ENCODE measurements at places on chromosomes 12 and 14. TPM values are rescaled to one million over a fixed set of nuclear protein-coding genes. Genes with fewer than 3 reads are reported as not detected.

PRB2 gene
- total RNA-seq: not detected

KRT74 gene
- total RNA-seq: not detected

PA2G4 gene
- total RNA-seq: 106 TPM

- no peak overlapping the region for H3K27ac ChIP-seq
- peaks cover 4% of the 10 kb centered on the region for H3K4me1 ChIP-seq
- DNase-seq: no peak
- no peak overlapping the region for H3K4me3 ChIP-seq
- H3K36me3 ChIP-seq: no peaks in the 10 kb centered on the region
- no peaks in the 10 kb centered on the region for H3K27me3 ChIP-seq
These were observed 173.7 kb downstream of the SYT10 start for GRCh38 chr12:33265900-33266299.

All from progenitor cell of endocrine pancreas (in vitro differentiated cells).